Iris pigment epithelial cell (primary cell): ENCODE measurements at places on chromosomes 11 and 22.

DNA sequence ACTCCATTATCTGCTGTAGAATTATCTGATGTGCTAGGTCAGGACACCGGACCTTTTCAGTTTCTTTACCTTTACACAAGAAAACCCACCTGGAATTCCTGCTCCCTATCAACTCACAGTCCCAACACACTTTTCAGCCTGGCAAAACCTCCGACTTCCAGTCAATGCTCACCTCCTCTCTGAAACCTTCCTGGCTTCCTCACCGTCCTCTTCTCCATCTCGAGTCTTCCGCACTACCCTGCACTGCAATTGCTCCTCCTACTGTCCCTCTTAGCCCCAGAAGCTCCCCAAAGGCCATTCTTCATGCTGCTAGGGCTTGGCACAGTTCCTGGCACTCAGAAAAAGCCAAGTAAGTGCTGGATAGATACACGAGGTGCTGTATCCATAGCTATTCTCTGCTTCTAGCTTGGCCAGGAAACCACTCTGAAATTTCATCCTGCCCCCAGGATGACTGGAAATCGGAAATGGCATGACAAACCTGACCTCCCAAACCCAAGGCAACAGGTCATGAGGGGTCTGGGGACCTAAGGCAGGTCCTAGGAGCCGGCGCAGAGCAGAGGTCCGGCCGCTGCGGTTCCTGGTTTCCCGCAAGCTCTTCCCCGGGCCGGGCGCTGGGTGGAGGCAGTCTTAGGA lies 702 bp downstream of the SYN3 start:
- no peak for DNase-seq

GRCh38 chr22:22058633-22059290 lies 76.2 kb upstream of the TOP3B start:
- DNase-seq = no peak

DNA sequence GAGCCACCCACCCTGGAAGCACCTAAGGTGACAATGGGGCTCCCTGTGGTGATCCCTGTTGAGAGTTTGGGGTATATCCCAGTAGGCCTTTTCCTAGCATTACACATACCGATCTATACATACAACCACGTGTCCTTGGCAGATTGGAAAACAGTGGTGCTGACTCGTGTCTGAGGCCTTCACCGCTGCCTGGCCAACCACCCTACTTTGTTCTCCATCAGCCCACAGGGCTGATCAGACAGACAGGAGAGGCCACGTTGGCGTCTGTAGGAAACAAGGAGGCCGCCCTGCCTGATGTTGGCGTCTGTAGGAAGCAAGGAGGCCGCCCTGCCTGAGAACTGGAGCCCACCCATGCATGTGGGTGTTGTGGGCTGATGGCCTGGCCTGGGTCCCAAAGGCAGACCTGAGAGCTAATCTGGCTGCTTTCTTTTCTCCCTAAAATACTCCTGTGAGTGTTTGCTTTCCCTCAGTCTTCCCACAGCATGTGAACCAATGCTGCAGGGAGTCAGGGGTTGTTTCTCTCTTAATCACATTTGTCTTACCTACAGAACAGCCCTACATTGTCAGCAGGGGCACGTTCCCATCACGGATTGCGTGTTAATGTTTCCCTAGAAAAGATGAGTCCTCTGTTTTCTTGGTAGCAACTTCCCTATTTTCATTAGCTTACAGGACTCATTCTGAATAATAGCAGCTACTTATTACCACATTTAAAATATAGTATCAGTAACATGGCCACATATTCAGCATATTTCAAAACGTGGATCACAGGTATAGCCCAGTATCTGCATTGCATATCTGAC lies 57.2 kb downstream of the SBF1 start:
- no peak for DNase-seq

DNA sequence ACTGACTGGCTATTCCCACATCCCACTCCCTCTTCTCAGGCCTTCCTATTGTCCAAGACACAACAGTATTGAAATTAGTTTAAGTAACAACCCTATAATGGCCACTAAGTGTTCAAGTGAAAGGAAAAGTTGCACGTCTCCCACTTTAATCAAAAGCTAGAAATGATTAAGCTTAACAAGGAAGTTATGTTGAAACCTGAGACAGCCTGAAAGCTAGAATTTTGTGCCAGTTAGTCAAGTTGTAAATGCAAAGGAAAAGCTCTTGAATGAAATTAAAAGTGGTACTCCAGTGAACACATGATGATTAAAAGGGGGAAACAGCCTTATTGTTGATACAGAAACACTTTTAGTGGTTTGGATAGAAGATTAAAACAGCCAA lies 332.7 kb downstream of the CASP12 start:
- DNase-seq = no peak

DNA sequence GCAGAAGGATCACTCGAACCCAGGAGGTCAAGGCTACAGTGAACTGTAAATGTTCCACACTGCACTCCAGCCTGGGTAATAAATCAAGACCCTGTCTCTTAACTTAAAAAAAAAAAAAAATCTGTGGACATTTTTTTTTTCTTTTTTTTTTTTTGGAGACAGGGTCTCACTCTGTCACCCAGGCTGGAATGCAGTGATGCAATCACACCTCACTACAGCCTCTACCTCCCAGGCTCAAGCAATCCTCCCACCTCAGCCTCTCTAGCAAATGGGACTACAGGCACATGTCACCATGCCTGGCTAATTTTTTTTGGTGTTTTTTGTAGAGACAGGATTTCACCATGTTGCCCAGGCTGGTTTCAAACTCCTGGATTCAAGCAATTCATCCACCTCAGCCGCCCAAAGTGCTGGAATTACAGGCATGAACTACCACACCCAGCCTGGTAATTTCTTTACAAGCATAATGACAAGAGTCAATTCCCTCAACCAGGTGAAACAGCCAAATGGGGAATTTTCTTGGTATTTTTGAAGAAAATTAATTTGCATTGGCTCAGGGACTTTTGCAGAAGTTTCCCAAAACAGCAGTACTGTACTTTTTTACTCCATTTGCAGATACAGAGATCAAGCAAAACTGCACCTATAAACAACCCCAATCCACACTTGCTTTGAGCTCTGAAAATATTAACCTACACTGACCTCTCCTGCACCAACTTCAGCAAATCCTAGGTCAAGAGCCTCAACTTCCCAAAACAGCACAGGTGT lies 44.0 kb downstream of the MRTFA start:
- no peak for DNase-seq

- DNase-seq = no peak
These were observed 346.1 kb upstream of the TENM4 start for GRCh38 chr11:79786961-79787360.

DNA sequence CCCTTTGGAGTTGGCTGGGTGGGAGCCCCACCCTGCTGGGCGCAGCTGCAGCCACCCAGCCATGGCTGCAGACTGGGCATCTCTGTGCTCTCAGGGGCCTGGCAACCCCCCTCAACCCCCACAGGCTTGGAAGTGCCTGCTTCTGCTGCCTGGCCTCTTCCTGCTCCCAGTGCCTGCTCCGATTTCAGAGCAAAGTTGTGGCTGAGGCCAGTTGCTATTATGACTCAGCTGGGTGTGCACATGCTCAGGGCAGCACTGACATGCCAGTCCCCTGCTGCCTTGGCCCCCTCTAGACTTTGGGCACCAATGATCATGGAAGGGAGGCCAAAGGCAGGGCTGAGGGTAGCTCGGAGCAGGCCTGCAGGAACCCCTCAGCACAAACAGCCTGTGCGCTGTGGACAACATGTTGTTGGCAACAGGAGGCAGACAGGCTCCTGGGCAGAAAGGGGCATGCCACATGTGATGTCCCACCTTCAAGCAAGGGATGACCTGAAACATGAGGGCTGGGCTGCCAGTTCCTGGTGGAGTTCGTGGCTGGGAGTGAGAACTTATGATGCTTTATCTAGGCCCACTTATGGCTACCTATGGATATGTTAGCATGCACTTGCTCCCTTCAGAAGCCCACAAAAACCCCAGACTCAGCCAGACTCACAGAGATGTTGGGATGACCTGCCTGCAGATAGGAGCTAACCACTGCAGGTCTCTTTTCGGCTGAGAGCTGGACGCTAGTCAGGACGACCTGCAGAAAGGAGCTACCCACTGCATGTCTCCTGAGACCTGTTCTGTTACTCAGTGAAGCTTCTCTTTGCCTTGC lies 96.4 kb upstream of the AMOTL1 start:
- peak; percentile 49 for DNase-seq
